ENCODE measurements at places on chromosomes 1 and 21.

- no peak for DNase-seq
These were observed 323.3 kb upstream of the LYPLAL1 start for GRCh38 chr1:218850367-218850766.

GRCh38 chr1:151918819-151919610 lies 9.7 kb upstream of the THEM4 start:
- no peak for DNase-seq

- DNase-seq: no peak
These were observed 264.3 kb downstream of the PTPRU start for GRCh38 chr1:29500651-29501050.

GRCh38 chr1:219639876-219640577 lies 27.1 kb upstream of the ZC3H11B start:
- DNase-seq: no peak

- no peak for DNase-seq
These were observed 340.1 kb upstream of the RGS18 start for GRCh38 chr1:191818198-191818597.

- no peak for DNase-seq
These were observed 99.0 kb downstream of the ZZZ3 start for GRCh38 chr1:77583483-77583882.

GRCh38 chr1:22978299-22978698 lies 5.6 kb upstream of the LACTBL1 start:
- DNase-seq: no peak

- no peak for DNase-seq
These were observed 549 bp downstream of the MSH4 start for GRCh38 chr1:75797273-75797588.

- DNase-seq: no peak
These were observed 559.9 kb downstream of the RWDD3 start for GRCh38 chr1:95793893-95794292.

DNA sequence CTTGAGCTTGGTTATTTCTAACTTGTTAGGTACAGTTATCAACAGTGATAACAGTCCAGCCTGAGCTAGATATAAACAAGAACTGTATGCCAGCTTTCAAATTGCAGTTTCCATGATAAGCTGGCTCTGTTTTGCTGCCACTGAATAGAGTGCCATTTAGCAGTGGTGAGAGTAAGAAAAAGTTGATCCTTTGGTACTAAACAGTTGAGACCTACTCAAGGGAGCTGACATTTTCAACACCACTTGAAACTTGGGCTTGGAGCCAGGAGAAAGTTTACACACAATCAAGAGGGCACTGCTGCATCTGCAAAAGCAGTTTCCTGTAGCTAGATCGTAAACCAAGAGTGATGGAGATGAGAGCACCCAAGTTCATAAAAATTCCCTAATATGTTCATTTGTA lies 131.3 kb downstream of the RGS7 start:
- no peak for DNase-seq

DNA sequence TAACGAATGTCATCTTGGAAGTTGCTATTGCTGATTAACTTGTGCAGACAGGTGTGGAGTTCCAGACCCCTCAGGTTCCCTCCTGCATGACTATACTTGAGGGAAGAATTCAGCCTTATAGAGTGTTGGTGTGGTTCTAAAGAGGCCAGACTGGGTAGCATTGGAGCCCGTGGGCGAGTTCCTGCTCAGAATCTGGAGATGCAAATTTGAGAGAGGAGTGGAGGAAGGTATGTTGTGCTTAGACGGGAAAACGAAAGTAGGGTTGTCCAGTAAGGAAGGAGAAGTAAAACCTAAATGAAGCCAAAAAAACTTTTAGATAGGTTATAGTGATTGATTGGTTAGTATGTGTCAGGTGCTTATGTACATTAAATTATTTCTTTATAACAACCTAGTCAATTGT lies 79.2 kb downstream of the ZNF326 start:
- DNase-seq: no peak

- no peak for DNase-seq
These were observed 91.1 kb upstream of the NR5A2 start for GRCh38 chr1:199936441-199936840.

DNA sequence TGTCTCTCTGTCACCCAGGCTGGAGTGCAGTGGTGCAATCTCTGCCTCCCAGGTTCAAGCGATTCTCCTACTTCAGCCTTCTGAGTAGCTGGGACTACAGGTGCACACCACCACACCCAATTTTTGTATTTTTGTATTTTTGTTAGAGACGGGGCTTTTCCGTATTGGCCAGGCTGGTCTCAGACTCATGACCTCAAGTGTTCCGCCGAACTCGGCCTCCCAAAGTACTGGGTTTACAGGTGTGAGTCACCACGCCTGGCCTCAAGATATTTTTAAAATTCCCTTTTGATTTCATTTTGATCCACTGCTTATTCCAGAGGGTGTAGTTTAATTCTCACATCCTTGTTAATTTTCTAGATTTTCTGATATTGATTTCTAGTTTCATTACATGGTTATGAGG lies 3.8 kb downstream of the IFI44L start:
- DNase-seq: no peak
